ENCODE measurements at places on chromosomes 12 and 14.

DNA sequence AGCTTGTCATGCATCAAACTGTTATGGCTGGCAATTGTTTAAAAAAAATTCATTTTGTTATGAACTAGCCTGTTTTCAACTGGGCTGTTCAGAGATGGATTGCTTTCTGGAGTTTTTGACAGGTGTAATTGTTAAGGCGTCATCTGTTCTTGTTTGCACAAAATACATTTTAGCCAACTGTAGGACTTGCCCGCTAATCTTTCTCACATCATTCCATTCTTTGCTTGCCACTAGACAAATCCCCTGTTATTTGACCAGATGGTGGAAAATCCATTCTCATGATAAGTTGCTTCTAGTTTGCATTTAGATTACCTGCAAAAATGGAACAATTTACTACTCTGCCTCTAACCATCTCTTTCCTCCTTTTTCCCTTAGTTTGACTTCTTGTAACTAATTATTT is 114.3 kb downstream of the NPAS3 start:
- no peak for DNase-seq

GRCh38 chr14:75234173-75235115 is 44.2 kb upstream of the FOS start:
- DNase-seq, result peak; percentile 69

- DNase-seq, result no peak
These were observed 11.5 kb upstream of the FBRSL1 start for GRCh38 chr12:132478433-132478803.

DNA sequence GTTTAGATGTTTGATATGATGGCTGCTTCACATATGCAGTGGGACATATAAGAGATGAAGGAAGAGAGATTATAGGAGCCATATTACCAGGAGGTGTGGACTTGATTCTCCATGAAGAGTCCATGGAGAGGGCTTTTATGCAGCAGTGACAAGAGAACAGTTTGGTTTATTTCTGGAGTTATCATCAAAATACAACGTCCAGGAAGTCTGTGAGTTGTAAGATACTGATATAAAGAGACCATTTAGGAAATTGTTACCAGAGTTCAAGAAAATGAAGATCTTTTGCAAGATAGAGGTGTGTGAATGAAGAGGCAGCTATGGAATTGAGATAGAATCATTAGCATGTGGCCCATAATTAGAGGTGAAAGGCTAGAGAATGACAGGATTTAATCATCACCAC is 431.7 kb downstream of the NPAS3 start:
- no peak for DNase-seq

DNA sequence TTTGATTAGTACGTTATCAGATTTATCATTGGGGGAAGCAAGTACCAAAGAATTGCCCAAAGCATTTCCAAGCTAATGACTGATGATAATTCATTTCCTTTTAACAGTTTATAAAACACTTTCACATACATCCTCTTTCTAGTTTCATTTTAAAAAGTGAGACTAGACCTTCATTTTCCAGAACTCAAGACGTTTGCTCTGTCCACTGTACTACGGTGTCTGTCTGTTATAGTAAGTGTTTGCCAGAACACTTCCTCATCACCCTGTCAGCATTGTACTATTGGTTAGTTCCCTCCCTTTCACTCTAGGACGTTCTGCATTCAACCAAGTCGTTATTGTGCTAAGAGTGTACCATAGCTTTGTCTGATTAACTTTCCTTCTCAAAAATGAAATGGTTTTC is 81.7 kb upstream of the TMEM263 start:
- no peak for DNase-seq

DNA sequence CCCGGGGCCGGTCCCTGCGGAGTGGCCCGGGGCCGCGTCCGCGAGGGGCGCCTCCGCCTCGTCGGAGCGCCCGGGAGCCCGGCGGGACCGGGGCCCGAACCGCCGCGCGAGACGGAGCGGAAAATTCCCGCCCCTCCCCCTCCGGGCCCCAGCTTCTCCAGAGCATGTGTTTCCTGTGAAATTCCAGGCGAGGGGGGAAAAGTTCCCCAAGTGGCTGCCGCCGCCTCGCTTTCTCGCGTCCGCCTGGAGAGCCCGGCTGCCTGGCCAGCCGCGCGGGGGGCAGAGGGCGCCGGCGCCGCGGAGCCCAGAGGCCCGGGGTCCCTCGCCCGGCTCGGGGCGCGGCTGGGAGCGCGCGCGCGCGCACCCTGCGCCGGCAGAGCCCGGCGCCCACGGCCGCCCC is 904 bp downstream of the CACNA1C start:
- DNase-seq, result no peak

DNA sequence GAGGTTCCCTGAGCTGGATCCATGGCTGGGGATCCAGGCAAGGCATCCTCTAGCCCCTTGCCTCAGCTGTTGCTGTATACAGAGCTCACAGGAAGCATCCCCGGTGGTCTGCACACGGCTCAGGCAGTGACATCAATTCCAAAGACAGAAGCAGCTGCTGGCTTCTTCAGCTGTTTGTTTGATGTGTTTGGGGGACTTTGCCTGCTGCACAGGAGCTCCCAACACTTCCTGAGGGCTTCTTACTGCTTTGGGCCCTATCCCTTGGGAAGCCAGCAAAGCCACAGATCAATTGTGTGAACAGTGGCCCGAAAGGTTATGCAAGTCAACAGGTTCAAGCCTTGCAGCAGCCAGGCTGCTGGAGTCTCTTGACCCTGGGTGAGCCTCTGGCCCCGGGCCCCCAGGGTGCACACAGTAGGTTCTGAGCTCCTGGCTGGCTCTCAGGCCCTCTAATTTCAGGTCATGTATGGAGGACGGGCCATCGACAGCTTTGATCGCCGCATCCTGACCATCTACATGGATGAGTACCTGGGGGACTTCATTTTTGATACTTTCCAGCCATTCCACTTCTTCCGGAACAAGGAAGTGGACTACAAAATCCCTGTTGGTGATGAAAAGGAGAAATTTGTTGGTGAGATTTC is 42.6 kb downstream of the CCDC92 start:
- no peak for DNase-seq

DNA sequence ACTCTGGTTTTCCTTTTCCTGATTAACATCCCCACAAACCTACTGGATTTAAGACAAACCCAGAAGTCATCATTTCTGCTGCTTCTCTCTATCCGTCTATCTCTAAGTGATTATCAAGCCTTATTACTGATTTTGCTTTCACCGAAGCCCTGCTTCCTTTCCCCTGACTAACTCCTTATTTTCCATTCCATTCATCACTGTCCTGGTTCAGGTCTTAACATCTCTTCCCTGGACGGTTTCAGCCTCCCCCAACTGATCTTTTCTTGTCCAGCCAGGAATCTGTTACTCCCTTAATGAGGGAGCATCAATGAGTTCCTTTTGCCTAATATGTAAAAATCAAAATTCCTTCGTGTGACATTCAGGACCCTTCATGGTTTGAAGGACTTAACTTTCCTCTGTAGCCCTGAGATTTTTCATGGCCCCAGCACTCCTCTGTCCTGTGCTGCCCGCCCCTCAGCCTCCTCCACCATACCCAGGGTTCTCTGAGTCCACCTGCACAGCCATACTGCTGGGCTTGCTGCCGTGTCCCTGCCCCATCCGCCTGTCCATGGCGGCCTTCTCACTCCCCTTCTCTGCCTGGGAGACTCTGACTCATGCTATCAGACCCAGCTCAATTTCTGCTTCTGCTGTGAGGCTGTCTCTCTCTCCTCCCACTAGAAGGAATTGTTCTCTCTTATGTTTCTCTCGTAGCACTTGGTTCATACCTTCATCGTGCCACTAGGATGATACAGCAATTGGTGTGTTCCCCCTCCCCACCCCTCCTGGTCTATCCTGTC is 167.8 kb upstream of the HIF1A start:
- peak; percentile 67 for DNase-seq

- DNase-seq, result peak; percentile 74
These were observed 75.2 kb downstream of the FIGNL2 start for GRCh38 chr12:51773145-51773869.

DNA sequence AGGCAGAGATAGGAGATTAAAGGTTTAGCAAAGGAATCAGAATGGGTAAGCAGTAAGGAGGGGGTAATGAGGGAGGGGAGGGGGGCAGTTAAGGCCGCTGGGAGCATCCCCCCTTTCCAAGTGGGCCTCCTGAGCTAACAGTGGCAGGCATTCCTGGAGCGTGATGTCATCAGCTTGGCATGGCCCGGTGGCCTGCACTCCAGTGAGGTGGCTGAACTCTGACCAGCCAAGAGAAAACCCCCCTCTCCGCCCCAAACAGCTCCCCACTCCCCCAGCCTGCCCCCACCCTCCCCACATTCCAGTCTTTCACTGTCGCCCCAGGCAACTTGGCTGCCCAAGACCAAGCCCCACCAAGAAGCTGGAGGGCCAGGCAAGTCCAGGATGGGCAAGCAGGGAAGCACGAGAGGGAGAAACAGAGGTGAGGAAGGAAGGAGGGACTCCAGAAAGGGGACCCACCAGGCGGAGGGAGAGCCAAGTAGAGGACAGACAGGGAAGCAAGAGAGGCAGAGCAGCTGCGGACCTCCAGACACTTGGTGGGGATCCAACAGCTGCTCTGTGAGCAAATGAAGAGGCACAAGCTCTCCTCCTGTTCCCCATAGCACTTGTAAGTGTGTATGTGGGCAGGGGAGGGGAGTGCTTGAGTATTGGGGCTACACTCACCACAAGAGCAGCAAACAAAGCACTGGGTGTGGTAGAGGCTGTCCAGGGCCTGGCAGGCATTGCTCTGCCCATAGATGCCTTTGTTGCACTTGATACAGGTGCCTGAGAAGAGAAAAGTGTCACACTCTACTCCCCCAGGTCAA is 4.5 kb downstream of the AJUBA start:
- DNase-seq, result peak; percentile 67

GRCh38 chr12:76274420-76275083 is 73.7 kb downstream of the BBS10 start:
- DNase-seq, result peak; percentile 29

GRCh38 chr14:73342670-73343069 is 105.4 kb downstream of the PAPLN start:
- no peak for DNase-seq

- DNase-seq, result peak; percentile 77
These were observed 104.5 kb upstream of the MED13L start for GRCh38 chr12:116381744-116382685.

- DNase-seq, result no peak
These were observed 96.6 kb downstream of the SYT1 start for GRCh38 chr12:78961171-78961570.

DNA sequence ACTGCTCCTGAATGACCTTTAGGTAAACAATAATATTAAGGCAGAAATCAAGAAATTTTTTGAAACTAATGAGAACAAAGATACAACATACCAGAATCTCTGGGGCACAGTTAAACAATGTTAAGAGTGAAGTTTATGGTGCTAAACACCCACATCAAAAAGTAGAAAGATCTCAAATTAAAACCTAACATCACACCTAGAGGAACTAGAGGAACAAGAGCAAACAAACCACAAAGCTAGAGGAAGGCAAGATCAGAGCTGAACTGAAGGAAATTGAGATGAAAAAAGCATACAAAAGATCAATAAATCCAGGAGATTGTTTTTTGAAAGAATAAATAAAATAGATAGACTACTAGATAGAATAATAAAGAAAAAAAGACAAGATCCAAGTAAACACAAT is 7.2 kb downstream of the OR8S1 start:
- no peak for DNase-seq

- DNase-seq, result no peak
These were observed 648 bp upstream of the AKAP5 start for GRCh38 chr14:64464651-64465050.

- DNase-seq, result no peak
These were observed 3.1 kb downstream of the TAS2R46 start for GRCh38 chr12:11059041-11059440.

- no peak for DNase-seq
These were observed 64.5 kb downstream of the BCL11B start for GRCh38 chr14:99207456-99207855.

- DNase-seq, result no peak
These were observed 69.5 kb upstream of the ZDHHC17 start for GRCh38 chr12:76694369-76694768.

DNA sequence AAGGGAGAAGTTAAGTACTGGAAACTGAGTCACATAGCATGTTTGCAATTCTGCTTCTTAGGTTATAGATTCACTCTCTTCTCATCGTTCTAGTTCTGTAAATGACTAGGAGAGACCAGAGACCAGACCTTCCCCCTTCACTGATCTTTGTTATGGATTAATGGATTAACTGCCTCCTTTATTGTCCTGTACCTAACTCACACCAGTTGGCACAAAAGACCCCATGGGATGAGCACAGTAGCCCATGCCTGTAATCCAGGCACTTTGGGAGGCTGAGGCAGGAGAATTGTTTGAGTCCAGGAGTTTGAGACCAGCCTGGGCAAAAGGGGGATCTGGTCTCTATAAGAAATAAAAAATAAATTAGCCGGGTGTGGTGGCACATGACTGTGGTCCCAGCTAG is 20.8 kb downstream of the BCAT1 start:
- no peak for DNase-seq

- peak; percentile 8 for DNase-seq
These were observed 4.7 kb downstream of the ZDHHC17 start for GRCh38 chr12:76768576-76768975.

- no peak for DNase-seq
These were observed 48.5 kb downstream of the PITPNM2 start for GRCh38 chr12:123102366-123102765.

DNA sequence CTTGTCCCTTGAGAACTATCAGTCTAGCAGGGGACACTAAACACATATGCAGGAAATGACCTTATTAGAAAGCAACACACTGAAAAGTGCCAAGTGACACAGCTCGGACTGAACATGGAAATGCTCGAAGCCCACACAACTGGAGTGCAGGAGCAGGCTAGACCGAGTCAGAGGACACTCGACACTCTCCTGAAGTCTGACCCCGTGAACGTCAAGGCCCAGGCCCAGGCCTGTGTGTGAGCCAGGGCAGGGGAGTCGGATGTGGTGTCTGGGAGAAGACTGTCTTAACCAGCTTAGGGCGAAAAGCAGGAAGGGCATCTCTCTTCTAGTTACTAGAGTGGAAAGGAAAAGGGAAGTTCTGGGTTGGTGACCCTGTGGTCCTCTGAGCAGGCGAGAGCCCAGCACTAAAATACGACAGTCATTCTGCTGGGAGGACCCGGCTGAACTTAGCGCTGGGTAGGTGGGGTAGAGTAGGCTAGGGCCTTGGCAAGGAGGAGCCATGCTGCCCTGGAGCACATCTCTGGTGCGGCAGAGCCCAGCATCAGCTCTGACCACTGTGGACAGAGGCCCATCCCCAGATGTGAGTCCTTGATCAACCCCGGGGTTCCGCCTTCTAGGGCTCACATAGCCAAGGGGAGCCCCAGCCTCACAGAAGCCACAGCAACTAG is 93.0 kb downstream of the NTF3 start:
- no peak for DNase-seq

GRCh38 chr14:64364907-64365306 is 23.2 kb upstream of the MTHFD1 start:
- peak; percentile 51 for DNase-seq

DNA sequence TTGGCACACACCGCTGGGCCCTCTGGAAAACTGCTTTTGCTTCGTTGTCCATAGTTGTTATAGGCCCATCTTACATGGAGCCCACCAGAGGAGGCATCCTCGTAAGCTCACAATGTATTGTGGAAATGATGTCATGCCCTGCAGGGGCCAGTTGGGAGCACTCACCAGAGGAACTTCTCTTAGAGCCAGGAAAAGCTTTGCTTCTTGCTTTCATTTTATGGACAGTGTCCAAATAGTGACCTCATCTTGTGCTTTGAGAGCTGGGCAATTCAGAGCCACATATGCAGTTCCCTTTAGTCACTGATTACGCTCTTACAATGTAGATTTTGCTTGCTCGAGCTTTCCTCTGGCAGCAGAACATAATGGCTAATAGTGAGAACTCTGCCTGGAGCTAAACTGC is 275.6 kb downstream of the AACS start:
- DNase-seq, result peak; percentile 6

- DNase-seq, result no peak
These were observed 219.5 kb upstream of the ABCD2 start for GRCh38 chr12:39839072-39839471.
